Stimulated activated CD4-positive, alpha-beta T cell treated with anti-CD3 and anti-CD28 coated beads, TNF-alpha, amount 100 ng/mL, for 1 hour (primary cell): ENCODE measurements at places on chromosomes 3 and 15.

GRCh38 chr3:49171775-49172500, 540 bp downstream of the KLHDC8B start:
- no peak for DNase-seq

- DNase-seq: no peak
These were observed 52.4 kb downstream of the ATP8B4 start for GRCh38 chr15:50066666-50067065.

DNA sequence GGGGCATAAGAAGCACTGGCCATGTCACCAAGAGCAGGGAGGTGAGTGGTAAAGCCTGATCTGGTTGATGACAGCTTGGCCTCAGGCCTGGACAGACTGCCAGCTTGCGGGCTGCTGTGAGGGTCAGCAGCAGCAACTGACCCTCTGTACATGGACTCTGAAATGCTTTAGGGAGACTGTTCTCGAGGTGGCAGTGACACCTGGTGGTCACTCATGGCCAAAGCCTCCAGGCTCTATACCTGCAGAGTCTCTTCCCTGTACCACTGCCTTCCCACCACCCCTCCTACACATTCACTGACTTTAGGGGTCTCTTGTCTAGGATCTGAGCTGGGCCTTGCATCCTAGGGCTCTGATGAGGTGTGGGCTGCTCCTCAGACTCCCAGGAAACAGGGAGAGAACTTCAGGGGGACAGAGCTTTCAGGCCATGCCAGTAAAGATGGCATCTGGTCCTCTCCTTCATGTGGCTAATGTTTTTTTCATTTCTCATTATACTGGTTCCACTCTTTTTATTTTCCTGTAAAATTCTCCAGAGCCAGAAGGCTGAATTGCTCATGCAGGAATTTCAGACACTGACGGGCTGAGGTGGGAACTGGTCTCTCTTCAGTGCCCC, 17.2 kb upstream of the TIMP4 start:
- no peak for DNase-seq

GRCh38 chr3:150635526-150635925, 32.4 kb downstream of the SELENOT start:
- DNase-seq: no peak

GRCh38 chr3:124815781-124816180, 71.4 kb downstream of the ITGB5 start:
- DNase-seq: no peak

- DNase-seq: no peak
These were observed 643.4 kb upstream of the NR2F2 start for GRCh38 chr15:95687061-95687460.

DNA sequence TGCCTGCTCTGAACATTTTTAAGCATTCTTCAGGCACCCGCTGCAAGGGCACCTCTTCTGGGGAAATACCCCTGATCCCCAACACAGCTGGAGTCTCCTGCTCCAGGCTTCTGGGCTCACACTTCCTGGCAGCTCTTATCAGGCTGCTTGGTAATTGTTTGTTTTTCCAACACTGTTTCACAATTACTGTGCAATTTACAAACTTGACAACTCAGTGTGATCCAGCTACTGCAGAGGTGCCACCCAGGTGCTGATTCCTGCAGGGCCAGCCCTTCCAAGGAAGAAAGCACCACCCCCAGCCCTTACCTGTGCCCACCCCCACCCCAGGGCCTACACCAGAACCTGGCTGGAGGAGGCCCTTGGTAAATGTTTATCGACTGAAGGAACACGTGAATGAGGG, 66.5 kb downstream of the MAGEF1 start:
- no peak for DNase-seq

- no peak for DNase-seq
These were observed 106.6 kb downstream of the TOP2B start for GRCh38 chr3:25558121-25558520.
